ENCODE measurements at places on chromosomes 7 and 10. TPM values are rescaled to one million over a fixed set of nuclear protein-coding genes. Genes with fewer than 3 reads are reported as not detected.

Gene HMX2
- total RNA-seq, result not detected

GRCh38 chr7:114539575-114539974 is 125.0 kb downstream of the FOXP2 start:
- DNase-seq, result peak; percentile 67
- no peaks in the 10 kb centered on the region for H3K4me1 ChIP-seq
- no peak overlapping the region for H3K4me3 ChIP-seq
- H3K27me3 ChIP-seq, result no peaks in the 10 kb centered on the region

GRCh38 chr10:74333174-74333573 is 182.2 kb downstream of the ADK start:
- DNase-seq, result no peak
- H3K36me3 ChIP-seq, result peaks cover 2% of the 10 kb centered on the region
- no peak overlapping the region for H3K27ac ChIP-seq
- H3K4me1 ChIP-seq, result no peaks in the 10 kb centered on the region
- H3K4me3 ChIP-seq, result no peak overlapping the region

DNA sequence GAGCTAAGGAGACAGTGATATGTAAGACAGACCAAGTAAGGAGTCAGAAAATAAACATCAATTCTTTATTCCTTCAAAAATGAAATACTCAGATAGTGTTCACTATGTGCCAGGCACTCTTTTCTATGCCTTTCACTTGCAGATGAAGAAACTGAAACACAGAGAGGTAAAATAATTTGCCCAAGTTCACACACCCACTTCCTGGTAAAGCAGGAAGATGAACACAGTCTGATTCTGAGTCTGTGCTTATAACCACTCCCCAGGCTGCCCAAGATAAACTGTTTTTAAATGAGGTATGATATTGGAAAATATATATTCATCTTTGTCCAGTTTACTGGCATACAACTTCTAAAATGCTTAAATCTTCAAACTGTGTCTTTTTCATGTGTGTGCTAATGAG is 294.4 kb upstream of the NPVF start:
- H3K36me3 ChIP-seq, result no peaks in the 10 kb centered on the region
- H3K4me1 ChIP-seq, result no peaks in the 10 kb centered on the region
- no peak overlapping the region for H3K4me3 ChIP-seq
- H3K27ac ChIP-seq, result no peak overlapping the region
- H3K27me3 ChIP-seq, result peaks cover 3% of the 10 kb centered on the region

Gene CREB5
- 22.7 TPM for total RNA-seq

Gene GCK
- total RNA-seq, result 4.4 TPM

- H3K36me3 ChIP-seq, result no peaks in the 10 kb centered on the region
- H3K4me3 ChIP-seq, result no peak overlapping the region
- H3K27me3 ChIP-seq, result no peaks in the 10 kb centered on the region
- no peaks in the 10 kb centered on the region for H3K4me1 ChIP-seq
- DNase-seq, result no peak
These were observed 826.5 kb downstream of the TNS3 start for GRCh38 chr7:46755120-46756034.

- no peaks in the 10 kb centered on the region for H3K4me1 ChIP-seq
- H3K4me3 ChIP-seq, result no peak overlapping the region
- no peaks in the 10 kb centered on the region for H3K27me3 ChIP-seq
- H3K27ac ChIP-seq, result no peak overlapping the region
- DNase-seq, result no peak
These were observed 57.0 kb downstream of the KAT6B start for GRCh38 chr10:74883428-74883827.

DNA sequence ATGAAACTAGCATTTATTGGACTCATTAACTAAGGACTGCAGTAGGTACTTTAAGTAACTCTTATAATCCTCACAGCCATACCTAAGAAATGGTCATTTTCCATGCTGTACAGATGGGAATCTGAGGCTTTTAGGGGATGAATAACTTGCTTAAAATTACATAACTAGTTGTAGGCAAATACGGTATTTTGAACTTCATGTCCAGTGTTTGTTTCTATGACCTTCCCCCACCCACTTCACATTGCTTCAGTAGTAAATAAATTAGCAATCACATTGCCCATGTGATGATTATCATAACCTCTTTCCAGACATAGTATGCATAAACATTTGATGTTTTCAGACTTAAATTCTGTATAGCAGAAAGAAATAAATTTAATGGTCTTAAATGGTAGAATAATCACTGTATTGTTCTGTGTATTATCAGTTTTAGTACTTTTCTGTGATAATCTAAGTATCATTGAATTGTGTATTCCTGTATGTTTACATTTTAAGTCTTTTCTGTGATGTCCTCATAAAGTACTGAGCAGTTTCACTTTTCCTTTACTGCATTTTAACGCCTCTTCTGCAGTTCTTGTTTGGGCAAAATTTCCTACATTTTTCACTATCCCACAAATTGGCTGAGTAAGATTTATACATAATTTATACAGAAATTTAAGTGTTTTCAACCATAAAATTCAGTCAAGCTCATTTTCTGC is 48.3 kb downstream of the ANKIB1 start:
- DNase-seq, result no peak
- no peak overlapping the region for H3K27ac ChIP-seq
- H3K36me3 ChIP-seq, result no peaks in the 10 kb centered on the region
- no peaks in the 10 kb centered on the region for H3K27me3 ChIP-seq

Gene CPED1
- total RNA-seq, result 26.6 TPM

DNA sequence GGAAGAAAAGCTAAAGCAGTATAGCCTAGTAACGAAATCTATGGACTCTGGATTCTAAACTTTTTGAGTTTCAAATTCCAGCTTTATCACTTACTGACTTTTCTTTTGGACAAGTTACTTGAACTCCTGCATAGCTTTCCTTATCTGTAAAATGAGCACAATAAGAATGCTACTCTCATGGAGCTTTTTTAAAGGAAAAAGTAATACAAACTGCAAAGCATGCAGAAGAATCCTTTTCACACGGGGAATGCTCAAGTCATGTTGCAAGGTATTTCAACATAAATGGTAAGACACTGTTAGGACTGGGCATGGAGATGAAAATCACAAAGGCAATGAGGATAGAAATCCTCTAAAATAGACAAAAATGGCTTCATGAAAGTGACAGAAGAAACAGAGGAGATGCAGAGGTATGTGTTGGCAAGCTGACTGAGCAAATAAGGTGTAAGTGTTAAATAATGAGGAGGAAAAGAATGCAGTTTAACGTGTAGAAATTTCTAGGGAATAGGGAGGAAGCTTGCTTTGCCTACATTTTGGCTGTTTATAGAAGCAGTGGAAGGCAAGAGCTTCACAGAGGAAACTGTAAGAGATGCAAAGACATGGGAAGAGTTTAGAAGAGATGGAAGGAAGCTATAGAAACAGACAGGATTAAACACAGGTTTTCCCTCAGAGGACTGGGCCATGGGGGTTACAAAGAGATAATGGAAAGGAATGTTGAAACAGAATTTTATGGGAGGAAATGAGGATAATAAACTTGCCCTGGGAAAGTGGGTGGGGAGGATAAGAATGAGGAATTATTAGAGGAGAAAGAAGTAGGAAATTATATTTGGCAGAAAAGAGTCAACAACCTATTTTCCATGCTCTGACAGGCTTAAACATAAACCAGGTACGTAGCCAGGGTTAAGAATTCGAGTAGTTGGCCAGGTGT is 28.8 kb upstream of the SNX13 start:
- H3K4me1 ChIP-seq, result no peaks in the 10 kb centered on the region
- no peaks in the 10 kb centered on the region for H3K36me3 ChIP-seq
- H3K27ac ChIP-seq, result no peak overlapping the region

- no peaks in the 10 kb centered on the region for H3K4me1 ChIP-seq
These were observed 168.9 kb downstream of the TWIST1 start for GRCh38 chr7:18948521-18948920.

DNA sequence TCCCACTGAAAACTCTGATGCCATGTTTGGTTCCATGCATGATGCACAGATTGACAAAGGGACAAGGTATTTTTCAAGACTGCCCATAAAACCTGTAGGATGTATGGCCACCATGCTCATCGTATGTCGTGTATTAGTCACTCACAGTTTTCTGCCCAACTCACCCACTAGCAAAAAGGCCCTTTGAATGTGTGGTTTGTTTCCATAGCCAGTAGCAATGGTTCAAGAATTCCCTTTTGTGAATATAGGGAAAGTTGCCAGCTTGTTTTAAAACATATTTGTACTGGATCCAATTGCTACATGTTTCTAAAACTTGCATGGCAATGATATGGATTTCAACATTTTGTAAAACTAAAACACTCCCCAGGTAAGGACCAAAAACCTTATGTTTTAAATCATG is 280.9 kb upstream of the YAE1 start:
- H3K27ac ChIP-seq, result no peak overlapping the region
- no peak overlapping the region for H3K4me3 ChIP-seq

DNA sequence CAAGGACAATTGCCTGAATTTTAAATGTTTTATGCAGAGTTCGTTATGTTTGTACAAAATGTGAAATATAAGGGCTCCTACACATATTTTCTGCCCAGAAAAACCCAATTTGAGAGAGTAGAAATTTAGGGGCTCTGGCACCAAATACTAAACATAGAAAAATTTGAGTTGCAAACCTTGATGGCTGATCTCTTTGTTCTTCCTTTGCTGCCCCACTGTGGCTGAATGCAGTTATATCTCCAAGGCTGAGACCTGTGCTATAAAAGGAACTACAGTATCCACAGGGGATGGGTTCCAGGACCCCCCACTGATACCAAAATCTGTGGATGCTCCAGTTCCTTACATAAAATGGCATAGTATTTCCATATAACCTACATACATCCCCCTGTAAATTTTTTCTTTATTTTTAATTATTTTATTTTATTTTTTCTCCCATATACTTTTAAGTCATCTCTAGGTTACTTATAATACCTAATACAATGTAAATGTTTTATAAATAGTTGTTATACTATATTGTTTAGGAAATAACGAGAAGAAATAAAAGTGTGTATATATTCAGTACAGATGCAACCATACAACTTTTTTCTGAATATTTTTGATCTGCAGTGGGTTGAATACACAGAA is 22.5 kb downstream of the CFAP43 start:
- H3K27me3 ChIP-seq, result no peaks in the 10 kb centered on the region
- no peak overlapping the region for H3K27ac ChIP-seq
- H3K4me1 ChIP-seq, result no peaks in the 10 kb centered on the region
- no peak overlapping the region for H3K4me3 ChIP-seq

Gene PSD
- total RNA-seq, result 6.1 TPM

Data from muscle of leg (tissue), 16 donors.